ENCODE measurements at places on chromosomes 3 and 15.

GRCh38 chr3:126419886-126420786, 25.4 kb downstream of the CFAP100 start:
- no peak for DNase-seq

GRCh38 chr3:53139906-53140846, 9.9 kb upstream of the RFT1 start:
- no peak for DNase-seq

DNA sequence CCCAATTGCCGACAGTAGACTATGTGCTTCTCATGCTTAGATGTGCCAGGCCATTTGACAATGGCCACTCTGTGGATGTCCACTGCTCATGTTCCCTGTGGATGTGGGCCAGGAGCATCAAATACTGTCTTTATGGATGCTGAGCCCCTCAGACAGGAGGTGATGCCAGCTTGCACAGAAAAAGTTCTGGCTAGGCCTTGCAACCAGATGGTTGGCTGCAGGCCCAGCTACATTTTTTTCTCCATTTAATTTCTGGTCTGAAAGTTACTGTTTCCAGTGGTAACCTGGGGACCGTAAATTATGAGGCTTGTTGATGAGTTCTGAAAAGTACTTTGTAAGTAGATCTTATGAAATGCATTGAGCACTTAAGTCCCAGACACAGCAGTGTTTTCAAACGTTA, 228.5 kb downstream of the CHL1 start:
- DNase-seq, result no peak

- DNase-seq, result no peak
Observed at GRCh38 chr3:151436675-151437446, 24.0 kb downstream of the IGSF10 start.

- DNase-seq, result no peak
Observed at GRCh38 chr3:115704661-115705338, 81.5 kb downstream of the GAP43 start.

- DNase-seq, result no peak
Observed at GRCh38 chr15:34849364-34849959, 54.1 kb upstream of the ACTC1 start.

DNA sequence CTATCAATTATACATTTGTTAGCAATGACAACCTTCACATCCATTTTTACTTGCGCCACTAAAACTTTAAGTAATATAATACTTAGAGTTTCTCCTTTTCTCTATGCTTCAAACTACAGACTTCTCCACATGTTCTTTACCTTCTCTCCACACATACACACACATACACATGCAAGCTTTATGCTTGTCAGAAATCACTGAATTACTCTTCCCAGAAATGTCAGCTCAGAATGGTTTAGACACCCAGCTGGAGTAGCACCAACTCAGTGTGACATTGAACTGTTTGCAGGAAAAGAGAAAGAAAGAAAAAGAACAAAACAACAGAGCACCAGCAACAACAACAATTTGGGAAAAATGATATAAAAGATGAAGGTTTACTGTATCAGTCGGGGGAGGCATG, 20.9 kb downstream of the CBLB start:
- no peak for DNase-seq
